ENCODE measurements at places on chromosomes 2 and 18.

DNA sequence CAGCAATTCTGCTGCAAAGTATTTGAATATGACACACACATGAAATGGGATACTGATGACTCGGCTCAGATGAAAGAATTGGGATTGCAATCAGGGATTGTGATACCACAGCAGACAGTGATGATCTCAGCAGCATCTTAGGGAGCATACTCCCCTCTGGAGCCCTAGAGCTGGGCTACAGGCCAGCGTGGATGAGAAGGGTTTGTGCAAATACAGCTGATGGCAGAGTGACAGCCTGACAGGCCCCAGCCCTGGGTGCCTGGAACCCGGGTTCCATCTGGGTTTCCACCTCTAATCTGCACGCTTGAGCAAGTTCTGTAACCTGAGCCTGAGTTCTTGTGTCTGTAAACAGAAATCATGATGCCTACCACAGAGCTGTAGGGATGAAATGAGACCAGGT, 418.0 kb downstream of the LRATD1 start:
- no peak for DNase-seq
- no peaks in the 10 kb centered on the region for H3K36me3 ChIP-seq
- no peak overlapping the region for H3K4me3 ChIP-seq
- H3K27me3 ChIP-seq: no peaks in the 10 kb centered on the region
- no peak overlapping the region for H3K27ac ChIP-seq

DNA sequence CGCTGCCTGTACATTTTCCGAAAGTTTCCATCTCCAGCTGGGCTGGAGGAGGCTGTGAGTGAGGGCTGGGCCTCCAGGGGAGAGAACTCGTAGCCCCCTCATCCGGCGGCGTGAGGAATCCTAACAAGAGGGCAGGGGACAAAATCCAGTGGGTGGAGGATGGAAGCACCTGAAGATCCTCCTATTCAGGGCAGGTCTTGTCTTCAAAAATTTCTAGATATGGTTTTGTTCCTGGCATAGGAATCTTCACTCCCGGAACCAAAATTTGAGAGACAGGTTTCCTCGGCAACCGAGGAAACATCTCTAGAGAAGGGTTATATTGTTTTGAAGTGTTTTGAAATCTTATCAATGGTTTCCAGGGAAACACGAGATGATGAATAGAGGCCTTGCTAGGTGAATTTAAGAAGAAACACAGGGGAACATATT, 136.7 kb downstream of the SH3BP4 start:
- H3K27me3 ChIP-seq: peaks cover 96% of the 10 kb centered on the region
- peaks cover 5% of the 10 kb centered on the region for H3K36me3 ChIP-seq
- H3K27ac ChIP-seq: no peak overlapping the region
- no peaks in the 10 kb centered on the region for H3K4me1 ChIP-seq
- no peak for DNase-seq

GRCh38 chr2:227411320-227411989, 23.7 kb upstream of the SCYGR1 start:
- H3K4me1 ChIP-seq: no peaks in the 10 kb centered on the region
- H3K4me3 ChIP-seq: no peak overlapping the region
- H3K36me3 ChIP-seq: no peaks in the 10 kb centered on the region
- no peak overlapping the region for H3K27ac ChIP-seq
- H3K27me3 ChIP-seq: peaks cover 6% of the 10 kb centered on the region

- peaks cover 58% of the 10 kb centered on the region for H3K27me3 ChIP-seq
- no peaks in the 10 kb centered on the region for H3K4me1 ChIP-seq
- H3K4me3 ChIP-seq: no peak overlapping the region
These were observed 34.6 kb upstream of the PAIP2B start for GRCh38 chr2:71261534-71261933.

DNA sequence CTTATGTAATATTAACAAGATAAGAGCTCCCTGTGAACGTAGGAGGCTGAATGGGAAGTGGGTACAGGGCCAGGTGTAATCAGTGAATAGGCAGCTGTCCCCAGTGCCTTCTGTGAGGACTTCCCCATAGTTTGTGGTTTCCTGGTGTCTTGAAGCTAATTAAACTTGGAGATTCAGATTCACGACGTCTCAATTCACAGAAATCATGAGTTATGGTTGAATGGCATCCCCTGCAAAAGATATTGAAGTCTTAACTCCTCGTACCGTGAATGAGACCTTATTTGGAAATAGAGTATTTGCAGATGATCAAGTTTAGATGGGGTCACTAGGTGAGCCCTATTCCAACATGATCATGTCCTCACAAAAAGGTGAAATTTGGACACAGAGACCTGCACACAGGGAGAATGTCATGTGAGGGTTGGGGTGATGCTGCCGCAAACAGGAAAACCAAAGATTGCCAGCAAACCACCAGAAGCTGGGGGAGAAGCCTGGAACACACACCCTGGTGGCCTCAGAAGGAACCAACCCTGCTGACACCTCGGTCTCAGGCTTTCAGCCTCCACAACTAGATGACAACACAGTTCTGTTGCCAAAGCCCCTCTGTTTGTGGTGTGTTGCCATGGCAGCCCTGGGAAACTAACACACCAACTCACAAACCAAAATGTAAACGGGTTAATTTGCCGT, 13.2 kb downstream of the ARL4C start:
- peak overlapping the region; percentile 94 for H3K27ac ChIP-seq
- H3K36me3 ChIP-seq: peaks cover 26% of the 10 kb centered on the region
- H3K27me3 ChIP-seq: no peaks in the 10 kb centered on the region
- peak overlapping the region; percentile 62 for H3K4me3 ChIP-seq

GRCh38 chr2:101809698-101810097, 112.2 kb downstream of the MAP4K4 start:
- no peak for DNase-seq
- H3K36me3 ChIP-seq: no peaks in the 10 kb centered on the region
- H3K27ac ChIP-seq: no peak overlapping the region
- H3K4me3 ChIP-seq: no peak overlapping the region
- peaks cover 68% of the 10 kb centered on the region for H3K4me1 ChIP-seq

GRCh38 chr18:79019881-79020280, 40.3 kb downstream of the SALL3 start:
- no peaks in the 10 kb centered on the region for H3K4me1 ChIP-seq
- no peak for DNase-seq
- no peak overlapping the region for H3K27ac ChIP-seq
- H3K36me3 ChIP-seq: peaks cover 2% of the 10 kb centered on the region
- peaks cover 53% of the 10 kb centered on the region for H3K27me3 ChIP-seq

DNA sequence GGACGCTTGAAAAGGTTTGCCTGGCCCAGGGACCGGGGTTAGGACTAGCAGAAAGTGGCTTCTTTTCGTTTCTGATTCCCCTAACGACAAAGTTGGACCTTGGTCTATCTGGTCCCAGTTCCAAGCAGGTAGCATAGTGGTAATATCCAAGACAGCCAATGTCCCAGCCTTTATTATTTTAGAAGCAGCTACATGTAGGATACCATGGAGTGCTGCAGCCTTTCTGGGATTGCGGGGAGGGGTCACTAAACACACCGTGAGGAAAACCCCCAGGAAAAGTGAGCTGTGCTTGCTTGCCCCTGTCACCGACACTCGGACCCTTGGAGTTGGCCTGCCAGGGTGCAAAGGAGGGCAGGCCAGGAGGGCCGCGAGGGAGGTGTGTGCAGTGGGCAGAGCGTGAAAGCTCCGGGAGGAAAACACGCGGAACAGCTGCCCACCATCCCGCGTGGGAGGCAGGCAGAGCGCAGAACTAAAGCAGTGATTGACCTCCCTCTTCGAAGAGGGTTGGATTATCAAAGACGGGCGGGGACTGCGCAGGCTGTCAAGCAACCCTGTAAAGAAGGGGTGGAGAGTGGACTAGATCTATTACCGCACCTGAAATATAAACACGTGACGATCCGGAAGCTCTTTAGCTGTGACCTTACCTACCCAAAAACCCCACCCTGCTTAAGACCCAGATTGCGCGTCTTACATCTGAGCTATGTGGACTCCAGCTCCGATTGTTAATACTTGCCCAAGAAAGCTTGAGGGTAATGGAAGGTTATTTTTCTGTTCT, 624 bp upstream of the MAP4K3 start:
- peak; percentile 13 for DNase-seq
- H3K27ac ChIP-seq: peak overlapping the region; percentile 84
- peak overlapping the region; percentile 87 for H3K4me3 ChIP-seq
- no peaks in the 10 kb centered on the region for H3K27me3 ChIP-seq

GRCh38 chr2:176446718-176447414, 177.6 kb downstream of the MTX2 start:
- H3K4me1 ChIP-seq: peaks cover 7% of the 10 kb centered on the region
- DNase-seq: no peak
- no peaks in the 10 kb centered on the region for H3K36me3 ChIP-seq
- peaks cover 6% of the 10 kb centered on the region for H3K27me3 ChIP-seq

DNA sequence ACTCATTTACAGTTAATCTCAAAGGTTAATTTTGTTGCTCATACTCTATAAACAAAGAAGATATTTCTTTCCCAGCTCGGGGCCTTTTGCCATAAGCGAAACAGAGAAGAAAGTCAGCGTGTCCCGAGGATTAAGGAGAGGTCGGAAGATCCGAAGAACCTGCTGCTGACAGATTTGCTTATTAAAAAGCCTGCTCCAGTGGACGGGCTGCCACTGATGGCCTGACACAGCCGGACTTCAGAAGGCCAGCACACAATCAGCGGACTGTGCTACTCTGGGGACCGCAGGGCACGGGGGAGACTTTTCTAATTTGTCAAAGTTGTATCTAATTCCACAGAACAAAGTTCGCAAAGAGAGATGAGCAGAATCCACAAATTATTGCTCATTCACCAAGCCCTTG, 315.4 kb downstream of the ETAA1 start:
- no peak overlapping the region for H3K27ac ChIP-seq
- H3K27me3 ChIP-seq: no peaks in the 10 kb centered on the region
- no peaks in the 10 kb centered on the region for H3K36me3 ChIP-seq

DNA sequence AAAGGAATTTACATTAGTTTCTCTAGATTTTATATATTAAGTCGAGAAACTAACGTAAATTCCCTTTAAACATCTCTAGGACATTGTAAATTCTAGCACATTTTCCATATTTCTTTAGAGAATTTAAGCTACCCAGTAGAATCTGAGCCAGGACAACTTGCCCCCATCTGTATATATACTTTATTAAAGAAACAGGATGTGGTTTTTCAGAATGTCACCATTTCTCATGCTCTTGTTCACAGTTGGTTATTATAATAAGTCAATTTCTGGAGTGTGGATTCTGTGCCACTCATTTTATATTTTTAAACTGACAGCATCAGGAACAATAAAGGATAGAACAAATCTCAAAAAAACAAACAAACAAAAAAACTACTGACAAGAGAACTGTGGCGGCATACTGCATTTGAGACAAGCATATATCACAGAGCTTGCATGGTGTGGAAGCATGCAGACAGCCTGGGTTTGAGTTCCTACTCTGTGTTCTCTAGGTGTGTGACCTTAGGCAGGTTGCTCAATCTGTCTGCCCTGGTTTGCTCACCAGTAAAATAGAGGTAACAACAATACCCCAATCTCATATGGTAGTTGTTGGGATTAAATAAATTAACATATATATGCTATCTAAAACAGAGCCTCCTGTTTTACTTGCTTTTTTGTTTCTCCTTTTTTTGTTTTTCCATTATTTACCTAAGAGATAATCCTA, 61.4 kb upstream of the DNER start:
- no peaks in the 10 kb centered on the region for H3K27me3 ChIP-seq
- peaks cover 53% of the 10 kb centered on the region for H3K36me3 ChIP-seq
- H3K27ac ChIP-seq: peak overlapping the region; percentile 61
- peaks cover 30% of the 10 kb centered on the region for H3K4me1 ChIP-seq
- no peak for DNase-seq
- peak overlapping the region; percentile 36 for H3K4me3 ChIP-seq

DNA sequence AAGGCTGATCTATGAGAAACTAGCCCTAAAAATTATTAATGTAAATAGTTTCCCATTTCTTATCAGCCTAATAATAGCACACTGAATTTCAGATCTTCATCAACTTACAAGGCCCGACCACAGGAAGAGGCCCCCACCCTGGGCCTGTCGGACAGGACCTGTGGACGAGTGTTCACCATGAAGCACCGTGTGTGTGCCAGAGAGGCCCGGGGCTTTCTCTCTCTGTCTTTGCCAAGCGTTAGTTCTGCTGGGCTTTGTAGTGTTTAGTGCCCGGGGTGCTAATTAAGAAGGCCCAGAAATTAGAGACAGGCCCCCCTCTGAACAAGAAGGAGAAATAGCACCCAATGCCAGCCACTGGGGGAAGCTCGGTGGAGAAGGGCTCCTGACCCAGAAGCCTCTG, 265.7 kb downstream of the TWIST2 start:
- peaks cover 26% of the 10 kb centered on the region for H3K36me3 ChIP-seq
- H3K27me3 ChIP-seq: no peaks in the 10 kb centered on the region
- H3K4me3 ChIP-seq: no peak overlapping the region
- no peak for DNase-seq
- no peak overlapping the region for H3K27ac ChIP-seq
- peaks cover 31% of the 10 kb centered on the region for H3K4me1 ChIP-seq

- peaks cover 2% of the 10 kb centered on the region for H3K36me3 ChIP-seq
- H3K4me1 ChIP-seq: peaks cover 78% of the 10 kb centered on the region
- H3K27ac ChIP-seq: peak overlapping the region; percentile 84
These were observed 141.3 kb upstream of the ID2 start for GRCh38 chr2:8540552-8541055.

DNA sequence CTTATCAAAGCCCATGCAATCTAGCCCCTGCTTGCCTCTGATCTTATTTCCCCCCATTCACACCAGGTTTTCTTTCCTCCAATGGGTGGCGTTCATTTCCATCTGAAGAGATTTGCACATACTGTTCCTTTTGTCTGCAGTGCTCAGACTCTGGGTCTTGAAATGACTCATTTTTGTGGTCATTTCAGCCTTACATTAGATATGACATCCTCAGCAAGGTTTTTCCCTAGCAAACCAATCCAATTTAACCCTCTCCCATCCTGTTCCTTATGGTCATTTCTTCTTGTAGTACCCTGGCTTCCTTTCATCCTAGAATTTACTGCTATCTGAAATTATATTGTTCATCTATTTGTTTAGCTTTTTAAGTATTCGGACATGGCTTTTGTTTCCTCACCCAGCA, 42.5 kb upstream of the SCN1A start:
- DNase-seq: no peak
- H3K27me3 ChIP-seq: no peaks in the 10 kb centered on the region
- H3K4me1 ChIP-seq: no peaks in the 10 kb centered on the region
- no peaks in the 10 kb centered on the region for H3K36me3 ChIP-seq
- no peak overlapping the region for H3K4me3 ChIP-seq

- no peak for DNase-seq
- H3K4me3 ChIP-seq: no peak overlapping the region
- peaks cover 2% of the 10 kb centered on the region for H3K36me3 ChIP-seq
- no peak overlapping the region for H3K27ac ChIP-seq
- peaks cover 5% of the 10 kb centered on the region for H3K4me1 ChIP-seq
- no peaks in the 10 kb centered on the region for H3K27me3 ChIP-seq
These were observed 22.5 kb upstream of the CERS6 start for GRCh38 chr2:168433527-168433926.

- no peaks in the 10 kb centered on the region for H3K27me3 ChIP-seq
- peaks cover 2% of the 10 kb centered on the region for H3K36me3 ChIP-seq
- no peak overlapping the region for H3K27ac ChIP-seq
- DNase-seq: no peak
- peaks cover 10% of the 10 kb centered on the region for H3K4me1 ChIP-seq
- no peak overlapping the region for H3K4me3 ChIP-seq
These were observed 155.3 kb downstream of the PRKCE start for GRCh38 chr2:45806563-45807358.

GRCh38 chr2:96912346-96913116, 42.7 kb upstream of the SEMA4C start:
- H3K27ac ChIP-seq: peak overlapping the region; percentile 90
- H3K4me1 ChIP-seq: peaks cover 63% of the 10 kb centered on the region
- DNase-seq: no peak
- H3K27me3 ChIP-seq: no peaks in the 10 kb centered on the region
- peaks cover 3% of the 10 kb centered on the region for H3K36me3 ChIP-seq

Measured in central memory CD8-positive, alpha-beta T cell (primary cell).